ENCODE measurements at places on chromosomes 1 and 21.

DNA sequence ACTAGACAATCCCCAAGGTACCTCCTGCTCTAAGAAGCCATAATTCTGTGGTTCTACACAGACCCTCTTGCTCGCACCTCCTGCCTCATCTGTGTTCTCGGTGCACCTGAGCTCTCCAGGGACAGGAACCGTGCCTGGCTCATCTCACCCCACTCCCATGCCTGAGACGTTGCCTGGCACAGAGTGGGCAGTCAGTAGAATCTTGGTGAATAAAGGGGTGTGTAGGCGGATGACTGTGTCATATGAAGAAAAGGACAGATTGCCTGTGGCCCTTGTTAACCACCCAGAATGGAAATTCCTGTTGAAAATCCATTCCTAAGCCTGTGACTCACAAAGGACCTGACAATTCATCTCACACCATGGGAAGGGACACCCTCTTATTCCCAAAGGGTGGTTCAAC, 92.9 kb downstream of the KCNN3 start:
- no peak overlapping the region for H3K27ac ChIP-seq
- H3K4me1 ChIP-seq: no peaks in the 10 kb centered on the region
- no peaks in the 10 kb centered on the region for H3K27me3 ChIP-seq
- no peak overlapping the region for H3K4me3 ChIP-seq
- H3K36me3 ChIP-seq: no peaks in the 10 kb centered on the region
- DNase-seq: no peak

- no peak overlapping the region for H3K27ac ChIP-seq
- H3K27me3 ChIP-seq: no peaks in the 10 kb centered on the region
- no peak overlapping the region for H3K4me3 ChIP-seq
- H3K4me1 ChIP-seq: no peaks in the 10 kb centered on the region
- H3K36me3 ChIP-seq: peaks cover 49% of the 10 kb centered on the region
These were observed 42.0 kb downstream of the TM2D1 start for GRCh38 chr1:61682891-61683290.

DNA sequence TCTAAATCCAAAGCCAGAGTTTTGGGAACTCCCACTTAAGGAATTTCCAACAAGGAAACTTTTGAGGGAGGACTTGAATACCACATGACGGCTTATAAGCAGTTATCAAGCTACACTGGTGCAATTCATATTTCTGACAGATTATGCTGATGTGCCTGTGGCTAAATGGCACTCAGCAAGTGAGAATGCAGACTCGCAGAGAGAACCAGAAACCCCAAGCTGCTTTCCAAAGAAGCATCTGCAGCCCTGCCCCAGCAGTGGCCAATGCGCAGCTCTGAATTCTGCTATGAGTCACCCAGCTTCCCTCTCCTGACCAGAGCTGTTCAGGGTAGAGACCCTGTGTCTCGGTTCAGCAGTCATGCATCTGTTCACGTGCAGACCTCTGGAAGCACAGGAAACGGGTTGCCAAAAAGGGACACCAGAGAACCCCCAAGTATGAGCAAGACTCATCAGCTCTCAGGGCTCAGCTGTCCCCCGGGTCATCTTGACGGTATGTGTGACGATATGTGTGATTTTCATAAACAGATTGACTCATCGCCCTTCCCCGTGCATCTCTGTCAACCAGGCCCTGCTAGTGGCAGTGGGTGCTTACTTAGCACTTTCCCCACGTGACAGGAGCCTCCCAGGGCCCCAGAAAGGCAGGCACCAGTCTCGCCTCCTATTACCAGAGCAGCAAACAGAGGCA, 76.3 kb downstream of the ITPKB start:
- DNase-seq: peak; percentile 76
- H3K27me3 ChIP-seq: no peaks in the 10 kb centered on the region
- H3K4me1 ChIP-seq: peaks cover 91% of the 10 kb centered on the region

DNA sequence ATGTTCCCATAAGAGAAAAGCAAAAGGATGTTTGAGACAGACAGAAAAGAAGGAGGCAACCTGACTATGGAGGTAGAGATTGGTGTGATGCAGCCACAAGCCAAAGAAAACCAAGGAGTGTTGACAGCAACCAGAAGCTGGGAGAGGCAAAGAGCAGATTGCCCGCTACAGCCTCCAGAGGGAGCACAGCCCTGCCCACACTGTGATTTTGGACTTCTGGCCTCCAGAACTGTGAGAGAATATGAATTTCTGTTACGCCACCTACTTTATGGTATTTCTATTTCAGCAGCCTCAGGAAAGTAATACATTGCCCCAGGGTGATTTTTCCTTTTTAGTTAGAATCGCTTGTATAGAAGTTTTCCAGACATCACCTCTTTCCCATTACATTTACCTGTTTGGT, 28.4 kb downstream of the SLAMF6 start:
- H3K4me3 ChIP-seq: no peak overlapping the region
- no peaks in the 10 kb centered on the region for H3K36me3 ChIP-seq
- no peaks in the 10 kb centered on the region for H3K4me1 ChIP-seq
- no peaks in the 10 kb centered on the region for H3K27me3 ChIP-seq
- no peak overlapping the region for H3K27ac ChIP-seq

GRCh38 chr1:8878448-8878697, at the start of gene ENO1:
ENO1 (minus strand) TSS chr1:8878686; CDS start chr1:8874908, 3,778 bp downstream.
- peaks cover 25% of the 10 kb centered on the region for H3K36me3 ChIP-seq
- peaks cover 56% of the 10 kb centered on the region for H3K4me1 ChIP-seq
- peak within 1 kb of the TSS; percentile 99 for H3K27ac ChIP-seq
- no peaks in the 10 kb centered on the region for H3K27me3 ChIP-seq

All from lower lobe of right lung (tissue), 2 donors.